ENCODE measurements at places on chromosomes 2 and 18.

GRCh38 chr18:11310476-11311086, 161.2 kb upstream of the PIEZO2 start:
- no peak for DNase-seq

GRCh38 chr18:32200766-32201165, 10.9 kb downstream of the MEP1B start:
- no peak for DNase-seq

DNA sequence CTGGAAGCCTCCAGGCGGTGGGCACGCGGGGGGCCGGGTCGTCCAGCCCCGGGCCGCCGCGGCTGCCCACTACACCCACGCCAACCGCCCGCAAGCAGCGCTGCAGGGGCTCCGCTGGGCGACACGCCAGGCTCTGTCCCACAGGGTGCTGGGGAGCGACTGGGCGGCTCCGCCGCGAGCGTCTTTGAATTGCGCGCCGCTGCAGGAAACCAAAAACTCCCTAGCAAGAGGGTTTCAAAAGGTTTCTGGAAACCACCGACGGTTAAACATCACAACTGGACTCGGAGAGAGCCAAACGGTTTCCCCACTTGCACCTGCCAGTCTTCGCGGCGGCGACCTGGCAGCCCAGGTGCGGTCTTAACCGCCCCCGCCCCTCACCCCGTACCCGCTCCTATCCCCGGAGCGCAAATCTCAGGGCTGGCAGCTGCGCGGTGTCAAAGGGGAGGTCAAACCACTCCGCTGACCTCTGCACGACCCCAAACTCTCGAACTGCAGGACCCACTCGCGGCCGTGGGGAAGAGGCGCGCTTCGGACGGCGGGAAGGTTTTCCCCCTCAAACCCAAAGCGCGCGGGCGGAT, 1.0 kb downstream of the CXCR4 start:
- DNase-seq = peak; percentile 90

DNA sequence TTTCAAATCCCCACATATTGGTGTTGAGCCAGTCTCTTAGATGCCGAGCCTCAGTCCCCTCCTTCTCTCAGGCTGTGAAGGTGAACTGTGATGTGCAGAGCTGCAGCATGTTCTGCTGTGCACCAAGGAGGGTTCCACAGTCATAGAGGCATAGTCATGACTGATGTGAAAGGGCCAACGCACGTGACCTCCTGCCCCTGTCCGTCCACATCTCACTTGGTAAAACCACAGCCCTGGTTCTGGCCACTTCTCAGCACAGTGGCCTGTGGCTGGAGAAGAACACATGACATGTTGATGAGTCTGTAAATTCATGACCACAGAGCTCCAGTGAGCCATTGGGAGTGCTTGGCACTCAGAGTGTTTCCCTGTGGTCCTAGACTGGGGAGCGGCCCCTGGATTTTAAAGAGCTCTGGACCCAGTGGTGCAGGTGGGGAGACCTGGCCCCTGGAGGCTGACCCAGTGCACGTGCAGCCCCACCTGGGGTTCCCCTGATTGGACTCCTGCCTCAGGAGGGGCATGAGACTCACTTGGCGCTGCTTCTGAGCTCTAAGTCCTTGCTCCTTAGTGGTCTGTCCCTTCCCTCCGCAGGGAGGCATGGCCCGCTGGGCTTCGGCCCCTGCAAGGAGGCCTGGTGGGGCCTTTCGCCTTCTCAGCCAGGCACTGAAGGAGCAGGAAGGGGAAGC, 25.3 kb downstream of the INPP4A start:
- no peak for DNase-seq

GRCh38 chr2:111118481-111118980, 2.2 kb upstream of the BCL2L11 start:
- DNase-seq = peak; percentile 46

DNA sequence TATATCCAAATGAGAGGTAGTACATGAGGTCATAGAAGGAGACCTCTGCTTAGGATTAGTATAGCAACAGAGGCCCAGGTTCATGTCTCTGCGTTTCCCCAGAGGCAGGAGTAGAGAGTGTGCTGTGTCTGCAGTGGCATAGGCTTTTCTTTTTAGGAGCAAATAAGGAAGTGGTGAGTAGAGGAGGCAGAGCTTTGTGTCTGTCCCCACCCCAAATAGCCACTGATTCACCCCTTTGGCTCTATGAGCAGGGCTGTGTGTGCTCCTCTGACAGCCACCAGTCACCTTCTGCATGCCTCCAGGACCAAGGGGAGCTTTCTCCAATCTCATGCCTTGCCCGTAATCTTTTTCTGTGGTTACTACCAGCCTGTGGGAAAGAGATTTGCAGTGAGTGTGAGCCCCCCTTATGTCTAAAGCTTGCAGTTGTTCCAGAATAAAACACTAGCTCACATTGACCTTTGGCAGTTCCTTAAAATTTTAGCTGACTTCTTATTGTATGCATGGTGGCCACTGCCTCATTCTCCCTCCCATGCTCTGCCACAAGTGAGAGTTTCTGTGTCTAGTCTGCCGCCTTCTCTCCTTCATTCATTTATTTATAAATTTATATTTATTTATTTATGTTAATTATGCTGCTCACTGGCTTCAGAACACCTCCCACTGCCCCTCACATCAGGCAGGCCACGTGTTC, 23.5 kb upstream of the ELAC1 start:
- DNase-seq = no peak

- DNase-seq = no peak
These were observed 301.7 kb downstream of the ALK start for GRCh38 chr2:29619689-29620088.

DNA sequence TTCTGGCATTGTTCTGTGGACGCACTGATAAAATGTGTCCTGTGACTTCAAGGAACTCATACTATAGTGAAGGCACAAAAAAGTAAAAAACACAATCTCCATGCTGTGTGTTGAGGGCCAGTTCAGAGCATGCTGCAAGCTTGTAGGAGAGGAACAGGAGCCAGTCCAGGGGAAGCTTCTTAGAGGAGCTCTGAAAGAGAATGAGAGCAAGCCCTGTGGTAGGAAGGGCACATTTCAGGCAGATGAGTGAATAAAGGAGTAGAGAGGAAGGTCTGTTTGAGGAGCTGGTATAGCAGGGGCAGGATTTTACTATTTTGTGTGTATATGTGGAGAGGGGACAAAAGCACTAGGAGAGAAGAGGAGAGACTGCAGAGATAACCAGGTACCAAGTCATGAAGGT, 478.3 kb downstream of the ZEB2 start:
- no peak for DNase-seq

DNA sequence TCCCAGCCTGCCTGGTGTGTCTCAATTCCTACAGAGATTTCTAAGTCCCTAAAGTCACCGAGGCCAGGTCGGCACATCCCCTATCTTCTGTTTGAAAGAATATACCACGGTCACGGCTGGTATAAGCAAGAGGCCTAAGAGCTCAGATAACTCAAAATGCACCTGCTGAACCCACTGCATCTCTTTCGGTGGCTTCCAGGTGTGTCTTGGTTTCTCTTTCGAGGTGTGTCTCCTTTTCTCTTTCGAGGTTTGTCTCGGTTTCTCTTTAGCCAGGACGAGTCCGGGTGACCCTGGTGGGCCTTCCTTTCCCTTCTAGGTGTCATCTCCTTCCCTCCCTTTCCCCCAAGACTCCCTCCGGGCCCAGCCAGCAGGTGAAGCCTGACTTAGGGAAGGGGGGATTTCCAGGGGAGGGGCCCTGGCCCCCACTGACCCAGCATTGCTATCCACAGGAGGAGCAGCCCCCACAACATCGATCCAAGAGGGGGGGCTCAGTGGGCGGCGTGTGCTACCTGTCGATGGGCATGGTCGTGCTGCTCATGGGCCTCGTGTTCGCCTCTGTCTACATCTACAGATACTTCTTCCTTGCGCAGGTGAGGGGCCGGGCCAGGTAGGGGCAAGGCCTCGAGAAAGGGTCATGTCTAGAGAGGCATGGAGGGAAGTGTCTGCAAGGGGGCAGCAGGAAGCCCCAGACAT, 8.4 kb downstream of the ITM2C start:
- peak; percentile 66 for DNase-seq

- DNase-seq = no peak
These were observed 23.7 kb upstream of the IMPA2 start for GRCh38 chr18:11957636-11958035.

GRCh38 chr2:180952082-180952481, 28.3 kb upstream of the UBE2E3 start:
- DNase-seq = no peak

DNA sequence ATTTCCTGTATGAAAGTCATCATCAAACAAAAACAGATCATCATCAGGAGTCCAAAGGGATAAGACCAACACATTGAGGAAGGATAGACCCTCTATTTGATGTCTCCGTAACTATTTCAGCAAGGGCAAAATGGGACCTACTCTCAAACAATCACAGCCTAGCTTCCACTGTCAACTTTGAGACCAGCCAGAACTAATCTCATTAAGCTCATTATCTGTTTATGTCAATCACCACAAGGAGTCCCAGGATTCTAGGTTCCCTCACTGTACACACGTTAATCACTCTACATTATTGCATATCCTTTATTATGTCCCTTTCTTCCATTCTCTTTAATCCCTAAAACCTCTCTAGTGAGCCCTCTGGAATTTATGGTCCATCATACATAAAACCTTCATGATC, 370.3 kb upstream of the LINC00305 start:
- no peak for DNase-seq

DNA sequence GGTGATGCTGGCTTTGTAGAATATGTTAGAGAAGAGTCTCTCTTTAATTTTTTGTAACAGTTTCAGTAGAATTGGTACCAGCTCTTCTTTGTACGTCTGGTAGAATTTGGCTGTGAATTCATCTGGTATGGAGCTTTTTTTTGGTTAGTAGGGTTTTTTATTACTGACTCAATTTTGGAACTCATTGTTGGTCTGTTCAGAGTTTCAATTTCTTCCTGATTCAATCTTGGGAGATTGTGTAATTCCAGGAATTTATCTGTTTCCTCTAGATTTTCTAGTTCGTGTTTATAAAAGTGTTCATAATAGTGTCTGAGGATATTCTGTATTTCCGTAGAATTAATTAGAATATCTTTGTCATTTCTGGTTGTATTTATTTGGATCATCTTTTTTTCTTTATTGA, 943.5 kb downstream of the TRIB2 start:
- no peak for DNase-seq

DNA sequence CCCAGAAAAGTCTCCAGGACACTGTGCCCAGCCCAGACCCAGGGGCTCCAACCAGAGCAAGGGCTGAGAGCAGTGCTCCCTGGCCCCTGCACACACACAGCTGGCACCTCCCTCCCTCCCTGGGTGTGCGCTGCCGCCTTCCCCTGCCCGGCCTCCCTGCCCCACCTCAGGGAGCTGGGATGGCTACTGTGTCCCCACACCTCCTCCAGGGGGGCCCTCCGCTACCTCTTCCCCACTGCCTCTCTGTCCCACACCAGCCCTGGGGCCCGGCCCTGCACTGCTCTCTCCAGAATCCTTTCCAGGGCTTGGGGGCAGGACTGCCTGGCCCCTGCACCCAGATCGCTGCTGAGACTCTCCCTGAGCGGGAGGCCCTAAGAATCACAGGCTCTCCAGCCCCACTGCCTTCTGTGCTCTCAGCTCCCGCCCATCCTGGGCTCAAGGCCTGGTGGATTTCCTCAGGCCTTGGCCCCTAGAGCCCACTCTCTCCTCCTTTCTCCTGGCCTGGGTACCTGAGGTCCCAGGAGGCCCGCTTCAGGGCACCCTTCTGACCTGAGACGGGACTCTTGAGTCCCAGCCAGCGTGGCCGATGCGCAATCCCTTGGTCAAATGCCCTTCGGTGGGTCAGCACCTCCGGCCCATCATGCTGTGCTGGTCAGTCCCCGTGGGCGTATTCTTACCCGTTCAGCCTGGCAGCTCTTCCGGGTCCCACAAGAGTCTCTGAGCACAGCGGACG, 276.8 kb upstream of the HDAC4 start:
- no peak for DNase-seq

GRCh38 chr18:68714366-68714711, 569 bp downstream of the TMX3 start:
- DNase-seq = no peak

DNA sequence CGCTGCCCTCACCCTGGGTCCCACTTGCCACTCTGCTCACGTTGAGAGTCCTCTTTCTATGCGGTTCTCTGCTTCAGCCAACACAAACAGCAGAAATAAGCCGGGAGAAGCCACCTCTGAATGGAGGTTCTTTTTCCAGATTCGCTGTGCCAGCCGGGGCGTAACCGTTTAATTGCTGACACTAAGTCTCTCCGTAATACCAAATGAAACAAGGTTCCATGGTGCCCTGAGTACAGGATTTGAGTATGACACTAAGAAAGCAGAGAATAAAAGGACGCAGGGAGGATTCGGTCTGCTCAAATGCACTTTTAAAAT, 37.6 kb downstream of the CTIF start:
- no peak for DNase-seq

- no peak for DNase-seq
These were observed 260.4 kb downstream of the ZNF516 start for GRCh38 chr18:76234676-76235060.

- no peak for DNase-seq
These were observed 66.7 kb downstream of the ETAA1 start for GRCh38 chr2:67463810-67464209.

- no peak for DNase-seq
These were observed 30.0 kb downstream of the EEF1B2 start for GRCh38 chr2:206189691-206190090.

DNA sequence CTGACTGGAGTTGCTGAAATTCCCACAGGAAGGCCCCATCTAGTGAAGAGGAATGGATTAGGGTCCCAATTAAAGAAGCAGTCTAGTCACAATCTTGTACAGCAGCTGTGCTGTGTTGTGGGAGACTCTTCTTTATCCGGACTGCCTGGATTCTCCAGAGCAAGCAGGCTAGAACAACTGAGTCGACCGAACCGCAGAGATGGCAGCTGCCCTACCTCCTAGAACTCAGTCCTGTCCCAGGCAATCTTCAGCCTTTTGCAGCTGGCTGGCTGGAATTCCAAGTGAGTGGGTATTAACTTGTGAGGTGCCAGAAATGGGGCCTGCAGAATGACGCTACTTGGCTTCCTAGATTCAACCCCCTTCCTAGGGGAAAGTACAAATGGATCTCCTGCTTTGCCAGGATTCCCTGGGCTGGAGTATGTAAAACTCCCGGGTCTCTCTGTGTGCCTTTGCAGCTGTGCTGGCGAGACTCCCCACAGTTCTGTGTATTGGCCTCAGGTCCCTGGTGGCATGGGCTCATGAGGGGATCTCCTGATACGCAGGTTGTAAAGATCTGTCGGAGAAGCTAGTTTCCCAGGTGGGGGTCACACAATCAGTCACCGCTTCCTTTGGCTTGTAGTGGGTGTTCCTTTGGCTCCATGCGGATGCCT, 1952.6 kb upstream of the LRRTM1 start:
- no peak for DNase-seq
